ENCODE measurements at places on chromosomes 5 and 9.

GRCh38 chr9:134751622-134752021 lies 110.0 kb downstream of the COL5A1 start:
- DNase-seq: no peak

DNA sequence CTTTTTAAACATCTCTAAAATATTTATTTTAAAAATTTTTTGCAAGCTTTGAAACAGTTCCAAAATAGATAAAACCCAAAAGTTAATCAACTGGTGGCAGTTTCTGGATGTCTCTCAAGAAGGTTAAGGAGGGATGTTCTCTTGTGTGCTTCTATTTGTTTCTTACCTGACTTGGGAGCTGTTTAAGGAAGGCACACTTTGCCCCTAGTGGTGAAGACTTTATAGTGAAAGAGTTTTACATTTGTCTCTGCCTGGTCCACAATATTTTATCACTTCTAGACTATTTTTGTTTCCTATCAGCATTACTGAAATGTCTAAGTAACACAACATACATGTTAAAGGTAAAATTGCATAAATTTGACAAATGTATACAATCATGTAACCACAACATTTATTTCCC lies 552.8 kb downstream of the SEMA5A start:
- DNase-seq: no peak

DNA sequence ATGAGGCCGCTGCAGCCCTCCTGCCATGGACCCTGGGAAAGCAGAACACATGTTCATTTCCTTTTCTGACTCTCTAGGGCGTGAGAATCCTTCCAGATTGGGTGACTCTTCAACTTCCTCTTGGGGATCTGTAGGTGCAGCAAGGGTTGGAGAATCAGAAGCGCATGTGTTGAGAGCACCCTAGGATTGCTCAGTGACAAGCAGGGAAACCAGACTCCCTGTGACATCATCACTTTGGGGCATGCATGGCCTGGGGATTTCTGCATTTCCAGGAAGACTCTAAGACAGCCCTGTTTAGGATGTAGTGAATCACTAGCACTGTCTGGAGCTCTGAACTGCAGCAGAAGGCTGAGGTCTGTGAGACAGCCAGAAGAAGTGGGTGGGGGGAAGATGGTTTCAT lies 15.1 kb upstream of the LCP2 start:
- no peak for DNase-seq

DNA sequence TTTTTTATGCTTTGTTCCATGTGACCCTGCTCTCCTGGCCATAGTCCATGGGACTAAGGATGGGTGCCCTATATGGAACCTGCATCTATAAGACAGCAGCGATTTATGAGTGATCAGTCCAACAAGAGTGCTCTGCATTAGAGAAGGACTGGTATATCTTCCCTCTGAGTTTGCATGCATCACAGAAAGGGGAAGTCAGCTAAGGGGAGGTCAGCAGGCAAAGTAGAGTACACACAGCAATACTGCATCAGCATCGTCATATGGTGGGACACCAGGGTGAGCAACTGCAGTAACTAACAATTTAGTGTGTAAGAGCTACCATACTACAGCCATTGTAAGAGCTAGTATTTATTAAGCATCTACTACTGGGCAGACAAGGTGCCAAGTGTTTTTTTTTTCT lies 311.3 kb downstream of the NDUFS4 start:
- DNase-seq: no peak

- no peak for DNase-seq
Measured at GRCh38 chr9:138101444-138102234, 224.1 kb downstream of the CACNA1B start.

GRCh38 chr5:101278011-101278687 lies 375.1 kb upstream of the ST8SIA4 start:
- no peak for DNase-seq

DNA sequence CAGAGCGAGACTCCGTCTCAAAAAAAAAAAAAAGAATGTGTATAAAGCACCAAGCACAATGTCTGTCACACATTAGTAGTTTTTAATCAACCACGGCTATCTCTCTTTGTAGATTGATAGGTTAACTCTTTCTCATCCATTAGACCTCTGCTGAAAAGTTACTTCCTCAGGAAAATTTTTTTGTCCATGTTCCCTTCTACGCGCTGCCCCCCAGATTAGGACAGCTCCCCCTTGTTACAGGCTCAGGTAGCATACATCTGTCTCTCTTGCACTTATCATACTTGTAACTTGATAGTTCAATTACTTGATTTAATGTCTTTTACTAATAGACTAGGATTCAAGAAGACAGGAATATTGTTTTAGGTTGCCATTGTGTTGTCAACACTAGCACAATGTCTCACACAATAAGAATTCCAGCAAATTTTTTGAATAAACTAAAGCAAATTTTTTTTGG lies 1.5 kb downstream of the SPDL1 start:
- no peak for DNase-seq

- no peak for DNase-seq
Measured at GRCh38 chr9:122383992-122384461, 13.2 kb downstream of the PTGS1 start.

DNA sequence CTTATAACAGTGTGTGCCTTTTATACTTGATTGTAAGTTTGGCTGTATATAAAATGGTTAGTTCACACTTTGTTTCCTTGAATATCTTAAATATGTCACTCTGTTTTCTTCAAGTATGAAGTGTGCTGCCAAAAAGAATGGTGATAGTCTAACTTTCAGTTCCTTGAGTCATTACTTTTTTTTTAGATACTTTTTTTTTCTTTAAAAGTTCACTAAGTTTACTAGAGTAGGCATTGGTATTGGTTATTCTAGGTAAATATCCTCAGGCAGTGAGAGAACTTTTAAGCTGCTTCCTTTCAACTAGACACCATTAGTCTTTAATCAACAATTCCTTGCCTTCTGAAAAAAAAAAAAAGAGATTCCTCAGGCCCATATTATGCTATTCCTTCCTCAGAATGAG lies 41.9 kb downstream of the SPEF2 start:
- no peak for DNase-seq

GRCh38 chr5:18202164-18202563 lies 567.9 kb downstream of the TAF11L14 start:
- no peak for DNase-seq

GRCh38 chr9:1053986-1054425 lies 3.8 kb downstream of the DMRT2 start:
- no peak for DNase-seq

- DNase-seq: no peak
Measured at GRCh38 chr9:69820955-69821788, 555 bp downstream of the CFAP95 start.

DNA sequence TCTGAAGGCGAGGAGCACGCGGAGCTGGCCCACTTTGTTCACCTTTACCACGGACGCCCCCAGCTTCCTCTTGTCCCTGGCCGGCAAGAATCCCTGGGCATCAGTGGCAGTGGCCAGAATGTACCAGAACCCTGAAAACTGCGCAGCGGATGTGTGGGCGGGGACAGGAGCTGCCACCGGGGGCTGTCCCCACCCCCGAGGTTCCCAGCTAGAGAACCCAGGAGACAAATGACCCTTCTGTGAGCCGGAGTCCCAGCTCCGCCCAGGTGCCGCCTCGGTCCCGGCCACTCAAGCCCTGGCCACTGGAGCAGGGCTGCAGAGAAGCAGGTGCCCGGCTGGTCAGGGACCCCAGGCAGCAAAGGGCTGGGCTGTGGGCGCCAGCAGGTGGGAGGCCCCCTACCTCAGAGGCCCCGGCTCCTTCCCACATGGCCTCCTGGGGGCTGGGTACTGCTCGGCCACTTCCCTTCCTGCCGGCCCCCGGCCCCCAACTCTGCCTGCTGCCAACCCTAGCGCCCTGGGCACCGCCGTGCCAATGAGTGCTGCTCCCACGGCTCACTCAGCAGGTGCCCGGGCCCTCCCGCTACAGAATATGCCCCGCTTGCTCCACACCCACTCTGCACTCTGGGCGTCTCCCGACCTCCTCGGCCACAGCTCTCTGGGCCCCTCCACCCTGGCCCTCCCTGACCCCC lies 713 bp downstream of the LCN10 start:
- DNase-seq: no peak

DNA sequence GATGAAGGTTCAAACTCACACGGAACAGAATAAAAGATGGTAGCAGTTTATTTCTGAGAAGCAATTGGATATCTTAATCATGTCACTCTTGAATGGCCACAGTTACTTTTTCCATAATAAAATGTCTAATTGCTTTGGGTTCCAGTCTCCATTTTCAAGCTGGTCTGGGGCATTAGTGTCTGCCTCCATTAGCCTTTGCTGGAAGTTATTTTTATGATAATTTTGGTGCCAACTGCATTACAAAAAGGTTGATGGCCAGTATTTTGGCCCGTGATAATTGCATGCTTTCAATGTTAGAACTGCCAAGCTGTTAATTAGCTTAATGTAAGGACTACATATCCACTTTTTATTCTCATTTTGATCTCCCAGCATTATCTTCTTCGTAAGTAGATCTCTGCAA lies 165.9 kb downstream of the SMC2 start:
- DNase-seq: no peak

DNA sequence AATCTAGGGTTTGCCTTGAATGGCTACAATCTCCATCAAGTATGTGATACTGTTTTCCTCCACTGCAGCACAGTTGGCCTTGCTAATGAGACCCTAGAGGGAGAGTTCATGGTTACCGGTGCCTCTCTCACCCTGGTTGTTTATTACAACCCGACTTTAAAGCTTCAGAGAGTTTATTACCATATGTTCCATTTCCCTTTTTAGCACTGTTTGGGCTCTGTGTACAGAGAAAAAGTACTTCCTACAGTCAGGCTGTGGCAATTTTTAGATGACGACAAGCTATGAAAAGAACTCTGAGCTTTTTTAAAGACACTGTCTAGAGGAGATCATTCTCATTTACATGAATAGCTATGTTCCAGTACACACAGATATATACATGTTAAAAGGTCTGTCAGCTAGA lies 48.8 kb upstream of the PLCXD3 start:
- no peak for DNase-seq

DNA sequence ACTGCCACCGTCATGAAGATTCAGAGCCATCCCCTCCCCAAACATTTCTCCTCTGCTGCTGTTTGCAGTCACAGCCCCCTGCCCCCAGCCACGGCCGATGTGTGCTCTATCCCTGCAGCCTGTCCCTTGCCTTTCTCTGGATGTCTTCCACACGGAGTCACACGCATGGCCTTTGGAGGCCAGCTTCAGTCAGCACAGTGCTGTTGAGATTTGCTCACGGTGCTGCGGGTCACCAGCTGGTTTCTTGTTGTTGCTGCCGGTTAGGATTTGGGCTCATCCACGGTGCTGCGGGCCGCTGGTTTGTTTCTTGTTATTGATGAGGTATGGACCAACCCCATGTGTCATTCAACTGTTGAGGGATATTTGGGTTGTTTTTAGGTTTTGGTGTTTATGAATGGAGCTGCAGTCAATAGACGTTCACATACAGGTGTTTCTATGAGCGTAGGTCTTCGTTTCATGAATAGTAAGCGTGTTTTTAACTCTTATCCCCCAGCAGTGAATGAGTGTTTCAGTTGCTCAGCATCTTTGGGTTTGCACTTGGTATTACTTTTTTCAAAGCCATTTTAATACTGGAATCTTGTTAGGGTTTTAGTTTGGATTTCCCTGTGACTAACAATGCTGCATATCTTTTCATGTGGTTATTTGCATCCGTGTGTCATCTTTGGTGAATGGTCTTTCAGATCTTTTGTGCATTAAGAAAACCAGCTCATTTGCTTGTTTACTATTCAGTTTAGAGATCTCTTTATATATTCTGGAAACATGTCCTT lies 57.6 kb downstream of the AHRR start:
- DNase-seq: no peak

DNA sequence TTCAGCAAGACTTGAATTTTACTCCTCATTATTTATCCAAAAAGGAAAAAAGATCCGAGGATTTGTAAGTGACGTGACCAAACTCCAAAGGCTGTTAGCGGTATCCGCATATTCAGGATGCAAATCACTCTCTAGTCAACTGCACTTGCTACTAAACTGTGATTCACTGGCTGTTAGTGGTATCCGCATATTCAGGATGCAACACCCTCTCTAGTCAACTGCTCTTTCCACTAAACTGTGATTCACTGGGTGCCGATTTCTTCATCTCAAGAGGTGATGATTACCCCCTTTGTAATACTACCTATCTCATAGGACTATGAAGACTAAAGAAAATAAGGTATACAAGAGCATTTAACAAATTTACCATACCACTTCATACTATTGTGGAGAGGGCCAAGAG lies 5.7 kb downstream of the MAPKAP1 start:
- no peak for DNase-seq

DNA sequence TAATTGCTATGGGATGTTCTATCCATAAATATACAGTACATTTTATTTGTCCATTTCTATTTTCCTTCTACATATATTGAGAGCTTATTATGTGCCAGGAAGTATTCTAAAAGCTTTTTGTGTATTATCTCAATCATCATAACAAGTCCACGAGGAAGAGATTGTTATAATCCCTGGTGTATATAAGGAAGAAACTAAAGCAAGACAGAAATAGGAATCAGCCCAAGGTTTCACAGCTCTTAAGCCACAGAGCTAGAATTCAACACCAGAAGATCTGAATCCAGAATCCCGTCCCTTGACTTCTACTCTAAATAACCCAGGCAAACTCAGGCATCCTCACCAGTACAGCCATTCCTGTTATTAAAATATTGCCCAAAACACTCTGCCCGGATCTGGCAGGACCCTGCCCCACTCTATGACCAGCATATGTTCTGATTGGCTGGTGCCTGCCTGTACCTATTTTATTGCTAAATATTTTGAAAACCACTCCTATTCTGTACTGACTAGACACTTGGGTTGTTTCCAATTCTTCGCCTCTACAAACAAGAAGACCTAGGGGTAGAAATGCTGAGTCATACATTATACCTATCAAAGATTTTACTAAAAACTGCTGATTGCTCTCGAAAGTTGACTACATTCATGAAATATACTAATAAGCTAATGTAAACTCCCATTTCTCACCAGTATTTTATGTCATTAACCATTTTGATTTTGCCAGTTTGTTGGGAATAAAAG lies 297.4 kb downstream of the ENC1 start:
- no peak for DNase-seq

DNA sequence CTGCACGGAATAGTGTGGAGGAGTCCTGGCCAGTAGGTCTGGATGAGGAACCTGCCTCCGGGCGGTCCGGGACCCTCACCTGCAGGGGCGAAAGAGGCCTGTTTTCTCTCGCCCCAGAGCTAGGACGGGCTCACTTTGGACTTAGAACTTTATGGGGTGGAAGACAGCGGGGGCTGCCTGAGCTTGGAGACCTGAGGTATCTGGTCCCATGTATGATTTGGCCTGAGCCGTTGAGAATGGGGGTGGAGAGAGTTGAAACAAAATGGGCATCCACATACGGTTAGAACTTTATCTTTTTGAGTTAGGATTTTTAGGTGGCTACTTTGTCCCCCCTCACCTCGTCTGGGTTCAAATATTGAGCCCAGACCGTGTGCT lies 681 bp upstream of the ETF1 start:
- no peak for DNase-seq

DNA sequence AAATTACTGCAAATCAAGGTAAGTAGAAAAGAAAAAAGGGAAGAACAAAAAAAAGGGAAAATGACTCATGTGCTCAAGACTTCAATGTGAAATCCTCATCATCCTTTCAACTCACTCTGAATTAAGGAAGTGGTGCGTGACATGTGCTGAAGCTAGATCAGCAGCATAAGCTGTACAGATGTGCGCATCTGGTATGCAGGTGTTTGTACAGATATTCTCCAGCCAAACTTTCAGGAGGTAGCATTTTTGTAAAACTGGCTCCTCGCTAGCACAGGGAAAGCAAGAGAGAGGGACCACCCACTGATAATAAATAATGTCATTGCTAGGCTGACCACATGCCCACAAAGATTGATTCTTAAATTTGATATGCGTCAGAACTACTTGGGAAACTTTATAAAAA lies 253.9 kb upstream of the RGMB start:
- no peak for DNase-seq
